ENCODE measurements at places on chromosomes 7 and 10.

GRCh38 chr7:48962821-48963505 lies 38.6 kb downstream of the CDC14C start:
- DNase-seq = no peak

- DNase-seq = no peak
These were observed 149.6 kb upstream of the PRPS1L1 start for GRCh38 chr7:18177129-18177814.

GRCh38 chr10:114548662-114549061 lies 109.4 kb downstream of the ABLIM1 start:
- peak; percentile 2 for DNase-seq

- DNase-seq = no peak
These were observed 339.4 kb upstream of the ZMIZ1 start for GRCh38 chr10:78729366-78729765.

DNA sequence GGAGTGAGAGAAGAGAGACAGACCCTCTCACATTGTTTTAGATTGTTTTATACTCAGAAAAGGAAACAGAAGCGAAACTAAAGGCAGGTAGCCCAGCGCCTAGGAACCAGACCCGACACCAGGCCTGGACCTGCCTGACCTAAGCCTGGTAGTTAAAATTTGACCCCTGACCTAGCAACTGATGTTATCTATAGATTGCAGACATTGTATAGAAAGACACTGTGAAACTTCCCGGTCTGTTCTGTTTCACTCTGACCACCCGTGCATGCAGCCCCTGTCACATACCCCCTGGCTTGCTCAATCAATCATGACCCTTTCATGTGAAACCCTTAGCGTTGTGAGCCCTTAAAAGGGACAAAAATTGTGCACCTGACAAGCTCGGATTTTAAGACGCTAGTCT lies 31.6 kb downstream of the VIPR2 start:
- DNase-seq = no peak

- no peak for DNase-seq
These were observed 31.2 kb downstream of the TOMM7 start for GRCh38 chr7:22791204-22792158.

GRCh38 chr7:90648107-90648506 lies 52.0 kb downstream of the CDK14 start:
- no peak for DNase-seq

GRCh38 chr7:104855861-104856260 lies 158.1 kb upstream of the KMT2E start:
- no peak for DNase-seq

DNA sequence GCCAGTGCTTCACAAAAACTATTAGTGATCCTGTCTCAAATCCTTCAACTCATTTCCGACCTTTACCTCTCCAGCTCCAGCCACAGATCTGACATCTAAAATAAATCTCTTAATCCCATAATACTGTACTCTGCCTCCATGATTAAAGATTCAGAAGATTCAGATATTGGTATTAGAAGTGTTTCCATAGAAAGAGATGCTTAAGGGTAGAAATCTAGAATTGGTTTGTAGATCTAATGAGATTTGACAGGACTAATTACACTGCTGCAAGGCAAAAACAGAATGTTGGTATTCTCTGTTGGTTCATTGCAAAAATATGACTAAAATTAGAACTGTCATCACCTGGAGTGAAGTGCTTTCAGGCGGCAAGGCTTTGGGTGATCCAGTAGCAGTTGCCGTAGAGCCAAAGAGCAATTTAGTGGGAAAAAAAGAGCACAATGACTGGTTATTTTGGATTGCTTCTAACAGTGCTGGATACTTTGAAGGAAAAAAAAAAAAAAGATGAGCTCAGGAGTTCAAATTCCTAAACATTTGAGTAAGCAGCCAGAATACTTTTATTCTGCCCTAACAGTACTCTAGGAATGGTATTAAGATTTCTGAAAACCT lies 940.1 kb upstream of the SORCS1 start:
- DNase-seq = no peak

DNA sequence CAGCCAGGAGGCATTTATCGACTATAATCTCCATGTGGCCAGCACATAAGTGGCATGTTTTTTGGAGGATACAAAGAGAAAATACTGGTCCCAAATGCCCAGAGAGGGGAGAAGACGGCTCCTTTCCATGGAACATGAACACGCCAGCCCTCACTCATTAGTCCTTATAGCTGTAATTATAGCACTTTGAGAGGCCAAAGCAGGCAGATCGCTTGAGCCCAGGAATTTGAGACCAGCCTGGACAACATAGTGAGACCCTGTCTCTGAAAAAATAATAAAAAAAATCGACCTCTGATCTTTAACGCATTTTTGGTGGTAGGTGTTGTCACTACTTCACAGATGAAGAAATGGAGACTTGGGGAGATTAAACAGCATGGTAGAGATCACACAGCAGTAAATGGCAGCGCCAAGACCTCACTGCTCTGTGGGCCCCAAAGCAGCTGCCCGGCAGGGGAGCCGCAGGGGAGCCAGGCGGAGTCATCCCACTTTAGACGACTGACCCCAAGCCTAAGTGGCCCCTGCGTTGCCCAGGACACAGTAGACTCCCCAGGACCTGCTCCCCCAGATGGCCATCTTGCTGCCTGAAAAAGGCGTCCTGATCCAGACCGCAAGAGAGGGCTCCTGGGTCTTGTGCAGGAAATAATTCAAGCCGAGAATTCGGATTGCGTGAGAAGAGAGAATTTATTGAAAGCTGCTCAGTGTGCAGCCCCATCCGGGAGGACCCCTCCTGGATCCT lies 21.2 kb upstream of the PRKAG2 start:
- no peak for DNase-seq

GRCh38 chr7:17274551-17275245 lies 23.8 kb upstream of the AHR start:
- DNase-seq = no peak

DNA sequence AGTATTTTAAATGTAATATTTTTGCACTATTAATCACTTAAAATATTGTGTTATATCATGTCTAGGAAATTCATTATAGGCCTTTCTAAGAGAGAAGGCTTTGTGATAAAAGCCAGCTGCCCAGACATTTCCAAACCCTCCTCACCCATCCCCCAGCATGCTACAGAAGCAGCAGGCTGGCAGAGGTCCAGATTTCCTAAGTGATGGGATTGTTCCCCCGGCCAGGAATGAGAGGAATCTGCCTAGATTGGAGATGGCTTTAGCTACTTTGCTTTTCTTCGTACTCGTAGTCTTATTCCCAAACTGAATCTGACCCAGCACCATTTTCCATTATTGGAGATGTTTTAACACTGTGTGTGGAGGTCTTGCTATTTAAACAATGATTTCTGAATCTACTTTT lies 29.4 kb downstream of the CDK14 start:
- peak; percentile 45 for DNase-seq

- DNase-seq = no peak
These were observed 24.0 kb downstream of the SLC35G1 start for GRCh38 chr10:93917821-93918220.

- no peak for DNase-seq
These were observed 55.6 kb downstream of the C10orf120 start for GRCh38 chr10:122643931-122644534.

DNA sequence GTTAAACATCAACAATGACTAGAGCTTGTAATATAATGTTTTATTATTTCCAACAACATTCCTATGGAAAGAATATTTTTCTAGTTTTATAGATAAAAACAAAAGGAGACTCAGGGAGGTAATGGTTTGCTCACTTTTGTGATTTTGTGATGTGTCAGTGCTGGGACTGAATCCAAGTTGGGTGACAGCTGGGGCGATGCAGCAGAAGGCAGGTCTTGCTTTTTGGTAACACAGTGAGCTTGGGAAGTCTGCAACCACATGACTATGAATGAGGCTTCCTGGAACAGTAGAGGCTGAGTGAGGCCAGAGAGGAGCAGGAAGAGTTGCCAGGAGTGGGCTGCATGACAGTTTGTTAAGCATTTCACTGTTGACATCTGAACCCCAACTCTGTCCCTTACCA lies 4.9 kb upstream of the YKT6 start:
- DNase-seq = no peak

DNA sequence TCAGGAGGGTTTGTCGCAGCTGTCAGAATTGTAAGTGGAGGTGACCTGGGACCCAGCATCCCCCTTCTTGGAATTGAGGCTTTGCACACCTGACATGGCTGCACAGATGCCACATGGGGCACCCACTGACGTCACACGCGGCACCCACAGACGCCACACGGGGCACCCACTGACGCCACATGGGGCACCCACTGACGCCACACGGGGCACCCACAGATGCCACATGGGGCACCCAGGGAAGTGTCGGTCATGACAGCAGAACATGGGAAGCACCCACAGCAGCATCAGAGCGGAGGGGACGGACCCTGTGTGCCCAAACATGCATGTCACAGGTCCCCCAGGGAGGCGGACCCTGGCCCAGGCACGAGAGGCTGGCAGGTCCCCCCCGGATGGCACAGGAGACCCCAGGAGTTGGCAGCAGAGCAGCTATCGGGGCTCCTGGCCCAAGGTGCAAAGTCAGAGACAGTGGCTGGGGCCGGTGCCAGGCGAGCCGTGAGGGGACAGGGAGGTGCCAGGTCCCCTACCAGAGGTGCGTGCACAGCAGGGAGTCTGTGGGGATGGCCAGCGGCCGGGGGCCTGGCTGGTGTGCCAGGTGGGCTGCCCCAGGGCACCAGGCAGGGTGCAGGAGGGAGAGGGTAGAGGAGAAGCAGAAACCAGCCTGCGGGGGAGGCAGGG lies 21.1 kb downstream of the KNDC1 start:
- DNase-seq = no peak

GRCh38 chr10:3076138-3076537 lies 8.8 kb downstream of the PFKP start:
- DNase-seq = no peak

DNA sequence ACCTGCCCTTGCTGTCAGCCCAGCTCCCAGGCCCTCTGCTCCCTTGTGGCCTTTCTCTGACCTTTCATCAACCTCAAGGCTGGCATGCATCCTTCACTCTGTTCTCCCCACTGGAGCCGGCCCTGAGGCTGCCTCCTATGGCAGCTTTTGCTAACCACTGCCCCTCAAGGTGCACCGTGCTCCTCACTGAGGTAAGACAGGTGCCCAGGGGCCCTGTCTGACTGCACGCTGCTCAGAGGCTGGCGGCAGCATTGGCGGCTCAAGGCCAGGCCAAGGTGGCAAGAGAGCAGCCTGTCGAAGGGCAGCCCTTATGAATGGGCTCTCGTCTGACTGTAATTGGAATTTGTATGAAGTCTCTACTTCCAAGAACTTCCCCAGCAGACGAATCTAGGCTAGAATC lies 172.6 kb downstream of the ZNF248 start:
- DNase-seq = no peak

- no peak for DNase-seq
These were observed 128.0 kb downstream of the USP6NL start for GRCh38 chr10:11483201-11484148.

DNA sequence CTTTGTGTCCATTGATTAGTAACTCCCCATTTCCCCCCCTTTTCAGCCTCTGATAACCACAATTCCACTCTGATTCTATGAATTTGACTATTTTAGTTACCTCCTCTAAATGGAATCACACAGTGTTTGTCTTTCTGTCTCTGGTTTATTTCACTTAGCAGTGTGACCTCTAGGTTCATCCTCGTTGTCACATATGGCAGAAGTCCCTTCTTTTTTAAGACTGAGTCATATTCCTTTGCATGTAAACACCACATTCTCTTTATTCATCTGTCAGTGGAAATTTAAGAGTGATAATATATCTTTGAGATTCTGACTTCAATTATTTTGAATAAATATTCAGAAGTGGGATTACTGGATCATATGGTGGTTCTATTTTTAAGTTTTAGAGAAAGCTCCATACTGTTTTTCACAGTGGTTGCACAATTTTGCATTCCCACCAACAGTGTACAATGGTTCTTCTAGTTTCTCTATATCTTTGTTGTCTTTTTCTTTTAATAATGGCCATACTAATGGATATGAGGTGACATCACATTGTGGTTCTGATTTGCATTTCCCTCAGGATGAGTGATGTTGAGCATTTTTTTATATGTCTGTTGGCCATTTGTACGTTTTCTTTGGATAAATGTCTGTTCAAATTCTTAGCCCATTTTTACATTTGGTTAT lies 126.1 kb upstream of the GRB10 start:
- DNase-seq = no peak

DNA sequence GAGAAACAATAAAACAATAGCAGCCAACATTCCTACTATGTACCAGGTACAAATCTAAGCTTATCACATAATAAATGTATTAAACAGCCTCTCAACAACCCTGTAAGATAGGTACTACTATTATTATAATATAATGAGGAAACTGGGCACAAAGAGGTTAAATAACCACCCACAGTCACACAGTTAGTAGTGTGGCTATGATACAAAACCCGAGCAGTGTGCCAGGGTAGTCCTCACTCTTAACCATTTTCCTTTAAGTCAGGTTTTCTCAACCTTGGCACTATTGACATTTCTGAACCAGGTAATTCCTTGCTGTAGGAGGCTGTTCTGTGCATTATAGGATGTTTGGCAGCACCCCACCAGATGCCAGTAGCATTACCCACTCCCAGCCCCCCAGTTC lies 48.8 kb downstream of the DNAJC1 start:
- no peak for DNase-seq

- no peak for DNase-seq
These were observed 114.0 kb upstream of the CNTNAP2 start for GRCh38 chr7:146002431-146003078.

DNA sequence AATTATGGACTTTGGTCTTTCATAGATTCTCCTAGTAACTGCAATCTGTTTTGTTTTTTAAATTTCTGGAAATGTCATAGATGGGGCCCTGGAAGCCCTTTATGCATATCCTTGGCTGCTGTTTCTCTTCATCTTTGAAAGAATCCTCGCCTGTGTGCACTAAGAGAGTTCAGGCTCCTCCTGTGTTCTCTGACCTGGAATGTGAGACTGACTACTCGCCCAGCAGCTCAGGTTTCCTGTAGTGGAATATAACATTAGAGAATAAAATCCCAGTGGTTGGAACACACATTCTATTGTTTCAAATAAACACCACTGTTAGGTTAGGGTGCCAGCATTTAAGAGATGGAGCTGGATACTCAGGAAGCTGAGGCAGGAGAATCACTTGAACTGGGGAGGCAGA lies 56.3 kb downstream of the WDFY4 start:
- no peak for DNase-seq

- no peak for DNase-seq
These were observed 120.6 kb downstream of the CPED1 start for GRCh38 chr7:121109145-121109544.

DNA sequence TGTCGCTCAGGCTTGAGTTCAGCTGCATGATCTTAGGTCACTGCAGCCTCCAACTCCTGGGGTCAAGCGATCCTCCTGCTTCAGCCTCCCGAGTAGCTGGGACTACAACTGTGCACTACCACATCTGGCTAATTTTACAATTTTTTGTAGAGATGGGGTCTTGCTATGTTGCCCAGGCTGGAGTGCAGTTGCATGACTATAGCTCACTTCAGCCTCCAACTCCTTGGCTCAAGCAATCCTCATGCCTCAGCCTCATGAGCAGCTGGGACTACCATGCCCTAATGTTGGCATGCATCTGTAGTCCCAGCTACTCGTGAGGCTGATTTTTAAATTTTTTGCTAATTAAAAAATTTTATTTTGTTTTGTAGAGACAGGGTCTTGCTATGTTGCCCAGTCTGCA lies 101.9 kb upstream of the NPTX2 start:
- DNase-seq = no peak

- no peak for DNase-seq
These were observed at the start of gene TAS2R16 for GRCh38 chr7:122995600-122995999. TAS2R16 (minus strand) TSS chr7:122995700; CDS start chr7:122995634, 66 bp downstream.

- DNase-seq = no peak
These were observed 186.4 kb downstream of the LRRC4 start for GRCh38 chr7:127844707-127845331.

- no peak for DNase-seq
These were observed 201.5 kb downstream of the GRID1 start for GRCh38 chr10:86164960-86165630.

- DNase-seq = no peak
These were observed 34.9 kb downstream of the PCGF6 start for GRCh38 chr10:103316087-103316486.
